ENCODE measurements at places on chromosomes 13 and 19.

GRCh38 chr19:46049597-46049996, 8.8 kb upstream of the IGFL4 start:
- no peak for DNase-seq

DNA sequence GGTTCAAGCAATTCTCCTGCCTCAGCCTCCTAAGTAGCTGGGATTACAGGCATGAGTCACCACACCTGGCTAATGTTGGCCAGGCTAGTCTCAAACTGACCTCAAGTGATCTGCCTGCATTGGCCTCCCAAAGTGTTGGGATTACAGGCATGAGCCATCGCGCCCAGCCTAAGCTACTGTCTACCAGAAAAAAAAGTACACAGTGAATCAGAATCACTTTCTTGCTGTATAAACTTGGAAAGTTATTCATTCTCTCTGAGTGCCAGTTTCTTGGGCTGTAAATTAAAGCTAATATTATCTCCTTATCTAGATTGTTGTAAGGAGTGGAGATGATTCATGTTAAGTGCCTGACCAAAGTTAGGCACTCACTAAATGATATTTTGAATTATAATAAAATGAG, 242.8 kb downstream of the ENOX1 start:
- no peak for DNase-seq

DNA sequence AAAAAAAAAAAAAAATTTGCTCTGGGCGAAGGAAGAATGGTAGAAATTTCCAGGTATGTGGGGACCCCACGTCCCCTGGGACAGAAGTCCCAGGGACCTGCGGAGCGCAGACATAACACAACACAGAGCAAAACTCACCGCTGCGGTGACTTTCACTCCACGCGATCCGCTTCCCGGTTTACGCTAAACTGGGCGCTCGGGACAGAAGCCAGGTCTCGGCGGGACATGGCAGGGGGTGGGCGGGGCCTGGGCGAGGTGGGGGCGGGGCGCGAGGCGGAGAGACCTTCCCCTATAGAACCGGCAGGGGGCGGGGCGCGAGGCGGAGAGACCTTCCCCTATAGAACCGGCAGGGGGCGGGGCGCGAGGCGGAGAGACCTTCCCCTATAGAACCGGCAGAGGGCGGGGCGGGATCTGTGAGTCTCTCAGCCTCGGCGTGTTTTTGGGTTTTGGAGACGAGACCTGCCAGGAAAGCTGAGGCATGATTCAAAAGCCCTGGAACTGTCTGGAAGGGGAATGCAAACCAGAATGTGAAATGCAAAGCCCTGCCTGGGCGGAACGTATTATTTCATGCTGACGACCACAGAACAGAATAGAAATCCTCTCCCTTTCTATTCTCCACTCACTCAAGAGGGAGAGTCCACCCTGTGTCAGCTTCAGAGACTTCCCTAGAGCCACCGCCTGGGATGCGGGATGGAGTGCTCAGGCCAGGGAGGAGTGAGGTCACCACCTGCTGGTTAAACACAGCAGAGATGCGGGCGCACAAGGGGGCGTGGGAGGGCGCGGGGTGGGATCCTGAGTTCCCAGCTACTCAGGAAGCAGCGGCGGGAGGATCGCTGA, 20.2 kb upstream of the ERVV-1 start:
- DNase-seq = no peak

GRCh38 chr19:1047696-1048147, 7.8 kb downstream of the ABCA7 start:
- DNase-seq = no peak

GRCh38 chr13:110319397-110319773, 12.3 kb downstream of the COL4A2 start:
- no peak for DNase-seq
